ENCODE measurements at places on chromosomes 16 and 17.

- no peak for DNase-seq
Observed at GRCh38 chr16:48182979-48183537, 27.3 kb upstream of the ABCC12 start.

GRCh38 chr17:30113213-30113612 is 3.4 kb upstream of the NSRP1 start:
- no peak for DNase-seq

DNA sequence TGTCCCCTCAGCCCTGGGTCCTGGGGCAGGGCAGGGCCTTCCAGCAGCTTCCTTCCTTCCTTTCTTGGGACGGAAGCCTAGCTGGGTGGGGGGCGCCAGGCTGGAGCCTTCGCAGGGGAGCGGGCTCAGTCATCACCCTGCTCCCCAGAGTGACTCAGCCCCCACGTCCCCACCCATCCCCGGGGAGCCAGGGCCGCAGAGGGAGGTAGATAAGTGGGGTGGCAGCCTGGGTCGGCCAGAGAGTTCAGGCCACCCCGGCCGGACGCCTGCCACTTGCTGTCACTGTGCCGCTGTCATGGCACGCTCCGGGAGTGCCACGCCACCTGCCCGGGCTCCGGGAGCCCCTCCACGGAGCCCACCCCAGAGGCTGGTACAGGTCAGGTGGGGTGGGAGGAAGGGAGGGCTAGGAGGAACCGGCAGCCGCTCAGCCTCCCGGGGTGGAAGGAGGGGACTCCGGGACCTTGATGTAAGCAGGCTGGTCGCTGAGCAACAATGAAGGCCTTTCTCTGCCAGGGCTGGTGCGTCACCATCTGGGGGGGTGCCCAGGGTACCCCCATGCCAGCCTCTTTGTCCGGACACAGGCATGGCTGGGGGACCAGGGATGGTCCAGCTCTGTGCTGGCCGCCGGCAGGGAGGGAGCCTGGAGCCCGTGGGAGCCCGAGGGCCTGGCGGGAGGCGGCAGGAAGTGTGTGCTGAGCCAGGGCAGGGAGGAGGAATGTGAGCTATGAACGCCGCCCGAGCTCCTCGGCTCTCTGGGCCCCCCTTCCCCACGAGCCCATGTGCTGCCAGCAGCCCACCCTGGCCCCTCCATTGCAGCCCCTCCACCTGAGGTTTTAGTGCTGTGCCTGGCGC is 6.6 kb downstream of the NHERF2 start:
- DNase-seq = no peak

- no peak for DNase-seq
Observed at GRCh38 chr16:17233318-17234002, 237.3 kb downstream of the XYLT1 start.

GRCh38 chr17:76948726-76949342 is 80.6 kb downstream of the MGAT5B start:
- no peak for DNase-seq

All from stimulated activated CD4-positive, alpha-beta T cell treated with anti-CD3 and anti-CD28 coated beads, TNF-alpha, amount 100 ng/mL, for 1 hour (primary cell).